ENCODE measurements at places on chromosomes 4 and X.

- no peak for DNase-seq
These were observed 15.4 kb downstream of the NKX6-1 start for GRCh38 chr4:84483688-84484087.

GRCh38 chr4:150139297-150139865 lies 61.1 kb downstream of the DCLK2 start:
- no peak for DNase-seq

DNA sequence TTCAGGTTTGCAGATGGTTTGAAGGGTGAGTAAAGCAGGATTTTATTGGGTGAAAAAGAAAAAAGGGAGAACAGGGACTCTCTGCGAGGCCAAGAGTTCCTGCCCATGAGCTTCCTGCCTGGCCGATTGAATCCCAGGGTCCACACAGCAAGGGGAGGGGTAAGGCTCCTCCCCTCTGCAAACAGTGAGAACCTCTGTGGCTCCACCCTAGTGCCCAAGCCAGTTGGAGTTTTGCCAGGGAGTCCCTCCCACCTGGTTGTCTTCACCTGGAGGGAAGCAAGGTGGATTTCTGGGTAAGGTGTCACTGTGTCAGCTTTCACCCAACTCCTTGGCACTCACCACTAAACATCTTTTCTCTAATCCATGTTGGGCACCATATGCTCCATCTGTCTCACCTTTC lies 70.9 kb downstream of the PDHA2 start:
- no peak for DNase-seq

DNA sequence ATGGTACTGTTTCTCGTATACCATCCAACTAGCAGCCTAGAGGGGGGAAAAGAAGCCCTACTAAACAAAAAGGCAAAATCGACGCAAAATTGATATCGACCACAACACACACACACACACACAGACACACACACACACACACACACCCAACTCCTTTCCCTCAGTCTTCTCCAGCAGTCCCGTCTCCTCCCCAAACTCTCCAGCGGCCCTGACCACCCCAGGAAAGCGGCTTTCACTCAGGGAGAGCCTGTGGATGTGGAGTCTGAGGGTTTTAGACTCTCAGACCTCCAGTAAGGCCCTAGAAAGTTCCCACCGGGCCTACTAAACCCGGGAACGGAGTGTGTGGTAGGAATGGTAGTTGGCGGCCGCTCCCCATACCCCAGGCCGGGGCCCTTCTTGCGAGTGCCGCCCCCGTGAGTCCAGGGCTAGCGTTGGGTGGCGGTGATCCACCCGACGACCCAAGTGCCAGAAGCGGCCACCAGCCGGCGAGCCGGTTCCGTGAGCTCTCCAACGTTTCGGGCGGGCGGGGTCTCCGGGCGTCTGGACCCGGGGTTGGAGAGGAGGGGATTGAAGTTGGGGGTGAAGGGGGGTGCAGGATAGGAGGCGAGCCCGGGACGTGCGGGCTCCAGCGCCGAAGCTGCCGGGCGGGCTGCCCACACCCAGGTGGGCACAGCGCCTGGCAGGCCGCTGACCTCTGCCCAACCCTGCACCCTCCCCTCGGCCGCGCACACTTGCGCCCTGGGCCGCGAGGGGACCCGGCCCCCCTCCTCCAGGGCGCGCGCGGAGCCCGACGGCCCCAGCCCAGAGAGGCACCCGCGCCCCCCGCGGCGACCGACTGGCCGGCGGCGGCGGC lies 13.7 kb downstream of the ARX start:
- no peak for DNase-seq

DNA sequence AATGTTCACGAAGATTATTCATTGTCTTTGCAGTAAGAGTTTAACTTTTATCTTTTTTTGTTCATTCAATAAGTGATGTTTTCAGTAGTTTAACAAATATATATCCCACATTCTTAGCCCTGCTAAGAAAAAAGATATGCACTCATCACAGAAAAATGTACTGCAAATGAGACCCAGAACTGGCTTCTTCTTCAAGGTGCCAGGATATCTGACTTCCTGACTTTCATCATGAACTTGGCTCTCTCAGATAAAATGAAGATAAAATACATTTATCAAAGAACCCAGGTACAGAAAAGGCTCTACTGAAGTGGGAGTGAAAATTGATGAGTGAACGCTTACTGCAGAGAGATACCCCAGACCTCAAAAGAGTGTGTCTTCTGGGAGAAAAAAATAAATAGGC lies 177.8 kb upstream of the DKK2 start:
- peak; percentile 12 for DNase-seq

- DNase-seq, result no peak
These were observed 19.7 kb downstream of the FAM47A start for GRCh38 chrX:34112459-34112858.

- DNase-seq, result no peak
These were observed 62.5 kb downstream of the DACH2 start for GRCh38 chrX:86210772-86211171.

DNA sequence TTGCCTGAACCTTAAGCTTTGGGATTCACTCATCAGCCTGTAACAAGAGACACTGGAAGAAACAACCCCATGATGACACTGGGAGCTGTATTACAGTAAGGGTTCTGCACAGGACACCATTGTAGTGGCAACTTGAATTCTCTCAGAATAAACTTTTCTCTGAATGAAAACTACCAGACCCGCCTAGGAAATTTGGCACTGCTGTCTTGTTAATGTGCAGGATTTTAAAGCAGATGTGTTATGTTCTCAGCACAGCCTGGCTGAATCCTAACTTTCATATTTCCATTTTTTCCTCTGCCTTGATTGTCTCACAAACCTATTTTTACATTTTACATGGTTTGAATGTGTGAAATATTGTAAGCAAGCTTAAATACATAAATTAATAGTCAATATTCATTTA lies 253.6 kb downstream of the UNC5C start:
- no peak for DNase-seq

- DNase-seq, result peak; percentile 71
These were observed 103.5 kb downstream of the LDB2 start for GRCh38 chr4:16794816-16795445.

GRCh38 chr4:26032630-26033317 lies 118.8 kb downstream of the SMIM20 start:
- DNase-seq, result peak; percentile 94

GRCh38 chrX:49754233-49754857 lies 58.6 kb upstream of the PAGE1 start:
- peak; percentile 34 for DNase-seq

- peak; percentile 7 for DNase-seq
These were observed 65.5 kb downstream of the GLRA3 start for GRCh38 chr4:174763454-174764104.

- peak; percentile 93 for DNase-seq
These were observed 89.7 kb downstream of the LRP2BP start for GRCh38 chr4:185305979-185306442.

DNA sequence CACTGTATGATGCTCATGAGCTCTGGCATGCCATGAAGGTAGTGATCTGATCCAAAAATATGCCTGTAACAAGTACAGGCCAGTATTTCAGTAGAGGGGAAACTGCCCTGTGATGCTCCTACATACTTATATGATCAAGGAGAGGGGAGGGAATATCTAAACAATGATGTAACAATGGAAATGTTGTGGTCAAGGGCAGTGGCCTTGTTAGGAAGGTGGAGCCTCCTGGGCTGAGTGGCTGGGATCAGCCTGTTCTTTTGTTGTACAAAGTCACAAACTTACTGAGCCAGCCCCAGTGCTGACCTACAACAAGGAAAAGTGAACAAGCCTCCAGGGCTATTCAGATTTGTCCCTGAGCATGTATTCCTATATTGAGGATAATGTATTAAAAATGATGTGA lies 70.3 kb downstream of the ANXA10 start:
- peak; percentile 35 for DNase-seq

DNA sequence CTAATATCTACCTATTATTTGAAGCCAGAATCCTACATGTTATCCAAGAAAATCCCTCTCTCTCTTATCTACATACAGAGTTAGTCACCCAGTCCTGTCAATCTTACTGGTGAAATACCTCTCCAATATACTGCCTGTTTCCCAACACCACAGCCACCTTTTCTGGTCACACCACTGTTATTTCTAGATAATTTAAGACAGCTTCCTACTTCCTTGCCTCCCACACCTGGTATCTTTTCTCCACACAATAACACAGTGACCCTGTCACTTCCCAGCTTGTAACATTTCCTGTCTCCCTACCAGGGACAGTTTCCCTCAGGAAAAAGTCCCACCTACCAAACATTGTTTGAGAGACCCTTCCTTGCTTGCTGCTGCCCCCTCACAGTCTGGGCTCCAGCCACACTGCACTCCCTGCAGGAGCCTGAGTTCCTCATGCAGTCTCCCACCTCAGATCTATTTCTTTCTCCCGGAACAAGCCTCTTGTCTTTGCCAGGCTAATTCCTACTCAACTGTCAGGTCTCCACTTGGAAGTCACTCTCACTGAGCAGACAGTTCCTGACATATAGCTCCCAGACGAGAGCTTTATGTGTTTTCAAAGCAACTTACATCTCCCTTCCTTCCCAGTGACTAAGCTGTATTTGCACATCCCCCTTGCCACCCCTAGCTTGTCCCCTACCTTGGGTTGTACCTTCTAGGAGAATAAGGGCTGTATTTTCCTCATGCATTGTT lies 73.6 kb upstream of the QRFPR start:
- DNase-seq, result no peak
